ENCODE measurements at places on chromosomes 11 and 22. TPM values are rescaled to one million over a fixed set of nuclear protein-coding genes. Genes with fewer than 3 reads are reported as not detected.

The KCNK4 gene
- total RNA-seq, result not detected

- no peak for DNase-seq
These were observed 90.0 kb downstream of the DHCR7 start for GRCh38 chr11:71358122-71358728.

GRCh38 chr22:50730941-50731661 lies 6.9 kb upstream of the ACR start:
- peak; percentile 36 for DNase-seq

DNA sequence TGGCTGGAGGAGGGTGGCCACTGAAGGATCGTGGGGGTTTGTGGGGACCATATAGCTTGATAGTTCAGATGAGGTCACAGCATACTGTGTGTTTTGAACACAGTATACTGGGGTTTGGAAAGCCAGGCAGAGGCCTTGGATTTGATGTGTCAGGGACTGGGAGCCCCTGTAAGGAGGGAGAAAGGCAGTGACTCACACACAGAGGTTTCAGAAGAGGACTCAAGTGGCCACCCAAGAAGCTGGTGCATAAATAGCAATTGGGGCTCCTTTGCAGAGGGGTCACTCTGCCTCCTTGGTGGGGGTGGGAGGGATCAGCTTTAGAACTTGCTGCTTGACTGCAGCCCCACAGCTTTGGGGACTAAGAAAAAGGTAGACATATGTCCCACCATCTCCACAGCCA lies 39.3 kb downstream of the SLC5A1 start:
- no peak for DNase-seq

- DNase-seq, result no peak
These were observed 2.3 kb downstream of the RASL10A start for GRCh38 chr22:29313126-29313575.

DNA sequence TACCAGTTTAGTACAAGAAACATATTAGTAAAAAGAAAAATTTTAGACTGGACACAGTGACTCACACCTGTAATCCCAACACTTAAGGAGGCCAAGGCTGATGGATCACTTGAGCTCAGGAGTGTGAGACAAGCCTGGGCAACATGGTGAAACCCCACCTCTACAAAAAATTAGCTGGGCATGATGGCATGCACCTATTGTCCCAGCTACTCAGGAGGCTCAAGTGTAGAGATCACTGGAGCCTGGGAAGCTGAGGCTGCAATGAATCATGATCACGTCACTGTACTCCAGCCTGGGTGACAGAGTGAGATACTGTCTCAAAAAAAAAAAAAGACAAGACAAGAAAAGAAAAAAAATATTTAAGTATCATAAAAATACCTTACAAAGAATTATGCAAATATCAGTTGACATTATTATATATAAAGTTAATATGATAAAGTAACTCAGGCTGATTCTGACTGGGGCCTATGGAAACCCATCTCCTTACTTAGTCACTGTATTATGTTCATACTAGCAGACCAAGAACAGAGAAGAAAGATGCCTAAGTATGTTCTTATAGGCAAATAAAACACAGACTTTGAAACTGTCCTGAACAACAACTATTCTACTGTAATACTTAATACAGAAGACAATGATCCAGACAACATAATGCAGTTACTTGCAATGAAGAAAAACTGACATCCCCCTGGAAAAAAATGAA lies 27.3 kb downstream of the FAM168A start:
- peak; percentile 100 for DNase-seq

DNA sequence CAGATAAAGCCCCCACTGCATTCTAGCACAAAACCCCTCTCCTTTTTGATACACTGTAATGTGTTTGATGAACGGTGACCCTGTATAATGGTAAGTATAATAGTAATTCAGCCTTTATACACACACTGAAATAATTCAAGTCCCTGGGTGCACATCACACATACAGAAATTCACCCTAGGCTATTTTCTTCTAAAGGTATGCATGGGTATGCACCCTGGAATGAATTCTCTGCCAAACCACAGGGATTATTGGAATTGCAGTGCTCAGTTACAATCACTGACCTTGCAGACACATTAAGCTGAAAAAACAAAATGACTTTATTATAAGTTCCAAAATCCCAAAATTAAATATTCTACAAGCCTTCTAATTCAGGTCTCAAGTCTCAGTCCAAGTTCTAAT lies 245.9 kb upstream of the FAT3 start:
- DNase-seq, result peak; percentile 27

- no peak for DNase-seq
These were observed 107.8 kb upstream of the RASSF10 start for GRCh38 chr11:12901272-12901671.

- peak; percentile 72 for DNase-seq
These were observed 51.8 kb downstream of the C11orf71 start for GRCh38 chr11:114348200-114349191.

GRCh38 chr11:31922450-31922849 lies 111.3 kb upstream of the PAX6 start:
- no peak for DNase-seq

- DNase-seq, result peak; percentile 85
These were observed 59.8 kb downstream of the APOL5 start for GRCh38 chr22:35777335-35777975.
